ENCODE measurements at places on chromosomes 3 and 15.

GRCh38 chr3:185658943-185659342 lies 72.8 kb downstream of the SENP2 start:
- no peak for DNase-seq

DNA sequence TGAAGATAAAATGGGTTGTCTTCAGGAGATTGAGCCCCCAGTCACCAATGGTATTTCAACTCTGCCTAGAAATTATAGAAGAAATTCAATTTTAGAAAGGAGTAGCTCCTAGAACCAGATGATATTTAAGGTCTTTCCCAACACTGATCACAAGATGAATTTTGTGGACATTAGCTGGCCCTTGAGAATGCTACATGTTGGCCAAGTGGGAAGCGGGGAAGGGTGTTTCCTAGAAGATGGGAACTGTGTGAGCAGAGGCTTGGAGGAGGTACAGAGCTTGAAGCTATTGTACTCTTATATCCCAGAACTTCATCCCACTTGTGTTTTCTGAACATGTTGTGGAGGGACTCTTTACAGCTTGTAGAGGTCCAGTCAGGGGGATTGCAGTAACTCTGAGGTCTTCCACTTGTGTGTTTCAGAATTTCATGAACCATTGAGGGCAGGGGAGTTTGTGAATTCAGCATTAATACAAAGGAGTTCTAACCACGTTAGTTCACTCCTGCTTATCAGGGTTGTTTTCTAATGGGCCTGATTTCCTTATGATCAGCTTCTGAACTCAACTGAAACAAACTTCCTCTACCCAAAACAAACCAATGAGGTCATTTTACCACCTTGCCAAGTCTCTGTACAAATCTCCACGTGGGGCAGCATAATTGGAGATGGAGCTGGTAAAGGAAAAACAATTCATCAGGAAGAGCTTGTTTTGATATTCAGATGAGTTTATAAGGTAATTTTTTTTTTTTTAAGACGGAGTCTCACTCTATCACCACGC lies 152.6 kb upstream of the TPM1 start:
- no peak for DNase-seq

DNA sequence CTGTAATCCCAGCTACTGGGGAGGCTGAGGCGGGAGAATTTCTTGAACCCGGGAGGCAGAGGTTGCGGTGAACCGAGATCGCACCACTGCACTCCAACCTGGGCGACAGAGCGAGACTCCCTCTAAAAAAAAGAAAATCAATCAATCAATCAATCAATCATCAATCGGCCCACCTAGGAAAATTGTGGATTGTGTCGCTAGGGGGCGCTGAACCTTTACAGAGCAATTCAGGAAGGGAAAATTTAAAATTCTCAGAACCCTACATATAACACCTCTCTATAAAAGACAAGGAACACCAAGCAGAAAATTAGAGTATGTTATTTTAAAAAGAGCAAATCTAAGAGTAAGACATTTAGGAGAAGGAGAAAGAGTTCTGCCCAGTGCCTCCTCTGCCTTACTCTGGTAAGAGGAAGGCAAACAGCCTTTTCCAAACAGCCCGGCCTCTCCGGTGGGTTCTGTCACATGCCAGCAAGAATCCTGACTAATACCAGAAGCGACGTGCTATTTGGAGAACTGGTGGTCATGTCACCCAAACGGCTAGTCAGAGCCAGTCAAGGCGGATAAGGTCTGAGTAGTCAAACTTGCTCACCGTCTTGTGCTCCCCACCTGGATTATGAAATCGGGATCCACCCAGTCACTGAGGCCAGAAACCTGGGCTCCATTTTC lies 22.3 kb upstream of the SMCO1 start:
- DNase-seq, result peak; percentile 52

GRCh38 chr3:68334367-68334986 lies 597.9 kb downstream of the TAFA4 start:
- DNase-seq, result no peak

DNA sequence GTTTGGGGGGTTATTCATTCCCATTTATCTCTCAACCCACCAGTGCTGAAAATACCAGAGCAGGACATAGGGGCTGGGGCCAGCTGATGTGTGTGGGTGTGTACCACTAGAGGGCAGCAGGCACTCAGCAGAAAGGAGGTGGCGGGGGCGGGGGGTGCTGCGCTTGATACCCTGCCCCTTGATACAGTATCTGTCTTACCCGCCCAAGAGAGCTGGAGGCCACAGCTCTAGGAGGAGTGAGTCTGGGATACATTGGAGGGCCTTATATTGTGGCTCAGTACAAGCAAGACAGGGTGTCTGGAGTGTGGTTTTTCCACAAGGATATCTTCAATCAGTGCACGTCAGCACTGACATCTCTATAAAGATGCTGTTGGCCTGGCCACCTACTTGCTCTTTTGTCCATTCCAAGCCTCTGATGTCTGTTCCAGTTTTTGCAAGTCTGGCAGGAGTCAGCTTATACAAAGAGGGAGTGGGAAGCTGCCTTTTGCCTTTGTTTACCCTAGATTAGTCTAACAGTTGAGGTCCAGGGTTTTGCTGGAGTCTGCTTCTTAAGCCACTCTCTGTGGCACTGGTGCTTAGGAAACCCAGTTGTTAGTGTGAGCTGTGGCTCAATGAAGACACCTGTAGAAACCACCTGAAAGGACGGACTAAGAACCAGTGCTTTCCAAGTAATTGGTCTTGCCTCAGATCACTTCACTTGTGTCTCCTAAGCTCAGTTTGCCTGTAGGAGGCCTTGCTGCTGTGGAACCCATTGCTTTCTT lies 1.5 kb upstream of the RBM15B start:
- peak; percentile 46 for DNase-seq

DNA sequence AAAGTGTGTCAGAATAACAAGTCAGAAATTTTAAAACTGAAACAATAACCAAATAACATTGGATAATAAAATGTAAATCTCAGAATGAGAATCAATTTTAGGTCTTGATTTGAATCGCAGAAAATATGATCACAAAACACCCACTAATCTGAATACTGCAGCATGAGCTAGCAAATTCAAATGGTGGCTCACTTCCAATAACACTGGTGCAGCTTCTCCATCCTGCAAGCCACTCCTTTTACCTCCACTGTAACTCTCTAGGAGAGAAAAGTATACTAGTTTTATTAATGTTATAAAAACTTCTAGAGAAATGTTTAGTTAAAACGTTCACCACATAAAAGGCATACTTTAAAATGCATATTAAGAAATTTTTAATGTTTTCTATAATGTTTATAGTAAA lies 30.4 kb downstream of the UBE3A start:
- DNase-seq, result no peak
